ENCODE measurements at places on chromosomes 6 and 20. TPM values are rescaled to one million over a fixed set of nuclear protein-coding genes. Genes with fewer than 3 reads are reported as not detected.

Gene GSTA3
- not detected for total RNA-seq

Gene SMLR1
- not detected for total RNA-seq

Gene PRELID3B
- 52.6 TPM for total RNA-seq

Gene FAM162B
- total RNA-seq, result 2.3 TPM

Gene LY6G6D
- not detected for total RNA-seq

Gene SLC22A2
- 0.86 TPM for total RNA-seq

Gene RNF182
- total RNA-seq, result 3.7 TPM

Gene JPH2
- 0.31 TPM for total RNA-seq

Gene COL20A1
- total RNA-seq, result 2.3 TPM

Gene ACTR5
- total RNA-seq, result 14.1 TPM

Gene DHX35
- 14.4 TPM for total RNA-seq
